CD8-positive, alpha-beta T cell (primary cell): ENCODE measurements at places on chromosomes 4 and X.
A peak's percentile ranks its signal among the peaks of the same experiment; 100 is the strongest.

GRCh38 chrX:110421500-110422455, 63.1 kb downstream of the RTL9 start:
- no peak for DNase-seq

DNA sequence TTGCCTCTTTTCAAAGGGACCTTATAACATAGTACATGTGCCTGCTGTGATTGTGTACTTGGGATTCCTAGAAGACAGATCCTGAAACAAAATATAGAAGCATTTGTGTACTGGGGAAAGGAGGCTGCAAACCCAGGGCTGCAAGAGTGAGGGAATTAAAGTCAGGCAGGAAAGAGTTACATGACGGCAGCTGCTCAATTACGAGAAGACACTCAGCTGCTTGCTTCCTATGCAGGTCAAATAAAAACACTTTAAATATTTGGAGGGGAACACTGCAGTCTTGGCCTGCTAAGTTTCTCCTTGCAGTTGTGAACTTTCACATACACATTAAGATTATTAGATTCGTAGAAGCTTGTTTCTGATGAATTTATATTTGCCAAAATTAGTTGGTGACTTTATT, 191.9 kb upstream of the CXCL13 start:
- DNase-seq = no peak

GRCh38 chrX:43589735-43590134, 66.4 kb upstream of the MAOA start:
- DNase-seq = no peak

- DNase-seq = no peak
These were observed 121.1 kb downstream of the BANK1 start for GRCh38 chr4:101911616-101912015.

- no peak for DNase-seq
These were observed 101.6 kb downstream of the RELL1 start for GRCh38 chr4:37584493-37585060.

- no peak for DNase-seq
These were observed 539.8 kb upstream of the SLIT2 start for GRCh38 chr4:19711871-19712270.

- no peak for DNase-seq
These were observed 2429.7 kb downstream of the PCDH7 start for GRCh38 chr4:33149658-33150524.

DNA sequence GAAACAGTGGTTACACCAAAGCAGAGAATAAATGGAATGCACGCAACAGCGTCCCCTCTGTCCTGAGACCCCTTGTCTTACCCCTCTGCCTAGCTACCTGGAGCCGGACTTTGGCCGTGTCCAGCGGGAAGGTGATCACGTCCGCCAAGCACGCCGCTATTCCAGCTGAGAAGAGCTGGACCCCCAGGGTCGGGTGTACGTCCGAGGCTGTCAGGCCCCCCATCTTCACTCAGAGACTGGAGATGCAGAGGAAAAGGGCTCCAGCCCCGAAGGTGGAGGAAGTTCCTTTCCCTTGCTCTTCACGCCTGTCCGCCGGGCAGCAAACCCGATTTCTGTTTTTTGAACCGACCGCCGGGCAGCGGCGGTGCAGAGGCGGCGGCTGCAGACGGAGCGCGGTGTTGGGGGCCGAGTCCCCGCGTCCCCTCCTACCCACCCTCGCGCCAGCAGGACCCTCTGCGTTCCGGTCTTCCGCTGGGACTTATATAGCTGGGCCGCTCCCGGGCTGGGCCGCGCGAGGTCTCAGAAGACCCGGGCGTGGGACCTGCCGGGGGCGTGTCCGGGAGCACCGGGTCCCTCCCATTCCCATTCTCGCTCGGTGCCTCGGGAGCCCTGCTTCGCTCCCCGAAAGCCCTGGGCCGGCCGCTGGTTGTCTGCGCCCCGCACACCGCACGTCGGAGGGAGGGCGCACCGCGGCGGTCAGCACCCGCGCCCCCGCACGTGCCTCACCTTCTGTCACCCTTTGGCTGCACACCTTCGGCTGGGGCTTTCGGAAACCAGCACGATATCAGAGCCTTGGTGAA, at the start of gene UCP1:
TSS of gene UCP1 (minus strand) at position 455 of the 800 bp plus-strand sequence. CDS start at position 223, 232 bp downstream.
- DNase-seq = no peak

DNA sequence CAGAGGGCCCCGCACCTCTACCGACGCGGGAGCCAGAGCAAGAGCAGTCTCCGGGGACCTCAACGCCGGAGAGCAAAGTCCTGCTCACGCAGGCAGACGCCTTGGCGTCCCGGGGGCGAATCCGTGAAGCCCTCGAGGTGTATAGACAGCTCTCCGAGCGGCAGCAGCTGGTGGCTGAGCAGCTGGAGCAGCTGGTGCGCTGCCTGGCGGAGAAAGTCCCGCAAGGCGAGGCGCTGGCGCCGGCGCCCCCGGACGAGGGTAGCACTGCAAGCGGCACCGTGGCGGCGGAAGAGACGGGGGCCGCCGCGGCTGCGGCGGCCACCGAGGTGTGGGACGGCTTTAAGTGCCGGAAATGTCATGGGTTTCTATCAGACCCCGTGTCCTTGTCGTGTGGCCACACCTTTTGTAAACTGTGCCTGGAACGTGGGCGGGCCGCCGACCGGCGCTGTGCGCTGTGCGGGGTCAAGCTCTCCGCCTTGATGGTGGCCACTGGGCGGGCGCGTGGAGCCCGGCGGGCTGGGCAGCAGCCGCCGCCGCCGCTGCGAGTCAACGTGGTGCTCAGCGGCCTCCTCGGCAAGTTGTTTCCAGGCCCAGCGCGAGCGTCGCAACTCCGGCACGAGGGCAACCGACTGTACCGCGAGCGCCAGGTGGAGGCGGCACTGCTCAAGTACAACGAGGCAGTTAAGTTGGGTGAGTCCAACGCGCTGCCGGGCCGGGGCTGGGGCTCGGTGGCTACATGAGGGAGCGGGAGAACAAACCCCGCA, 672 bp downstream of the LONRF3 start:
- DNase-seq = peak; percentile 75

- no peak for DNase-seq
These were observed 312.2 kb upstream of the DIAPH2 start for GRCh38 chrX:96372313-96373046.

DNA sequence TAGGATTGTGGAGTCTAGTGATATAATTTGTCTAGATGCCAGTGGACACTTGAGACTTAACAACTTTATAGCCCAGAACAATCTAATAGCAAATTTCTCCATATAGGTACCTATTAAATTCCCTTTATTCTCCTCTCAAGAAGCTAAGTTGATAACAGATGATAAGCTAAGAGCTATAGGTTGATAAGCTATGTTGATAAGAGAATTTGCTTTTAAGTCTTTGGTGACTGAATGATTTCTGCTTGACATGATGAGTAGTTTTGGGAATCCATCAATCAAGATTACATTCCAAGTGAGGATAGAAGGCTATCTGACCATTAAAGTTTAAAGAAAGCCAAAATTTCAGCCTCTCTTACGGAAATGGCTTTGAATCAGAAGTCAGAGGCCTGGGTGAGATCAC, 131.6 kb downstream of the EMCN start:
- DNase-seq = no peak

DNA sequence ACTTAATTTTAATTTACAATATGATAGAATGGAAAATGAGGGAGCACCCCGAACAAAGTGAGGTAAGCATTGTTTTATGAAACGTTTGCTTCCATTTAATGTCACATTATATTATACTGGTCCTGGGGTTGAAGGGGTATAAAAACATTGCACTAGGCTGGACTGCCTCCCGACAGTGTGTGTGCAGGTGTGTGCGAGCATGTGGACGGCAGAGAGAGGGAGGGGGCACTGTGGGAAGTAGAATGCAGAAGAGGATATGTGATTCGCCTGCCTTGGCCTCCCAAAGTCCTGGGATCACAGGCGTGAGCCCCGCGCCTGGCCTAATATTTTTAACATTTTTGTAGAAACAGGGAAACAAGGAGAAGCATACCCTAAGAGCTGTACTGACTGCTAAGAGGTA, 36.0 kb downstream of the IRF2 start:
- DNase-seq = no peak

GRCh38 chr4:77204621-77205020, 47.6 kb downstream of the CCNG2 start:
- no peak for DNase-seq

GRCh38 chrX:38347136-38347535, 5.3 kb upstream of the OTC start:
- DNase-seq = peak; percentile 13

DNA sequence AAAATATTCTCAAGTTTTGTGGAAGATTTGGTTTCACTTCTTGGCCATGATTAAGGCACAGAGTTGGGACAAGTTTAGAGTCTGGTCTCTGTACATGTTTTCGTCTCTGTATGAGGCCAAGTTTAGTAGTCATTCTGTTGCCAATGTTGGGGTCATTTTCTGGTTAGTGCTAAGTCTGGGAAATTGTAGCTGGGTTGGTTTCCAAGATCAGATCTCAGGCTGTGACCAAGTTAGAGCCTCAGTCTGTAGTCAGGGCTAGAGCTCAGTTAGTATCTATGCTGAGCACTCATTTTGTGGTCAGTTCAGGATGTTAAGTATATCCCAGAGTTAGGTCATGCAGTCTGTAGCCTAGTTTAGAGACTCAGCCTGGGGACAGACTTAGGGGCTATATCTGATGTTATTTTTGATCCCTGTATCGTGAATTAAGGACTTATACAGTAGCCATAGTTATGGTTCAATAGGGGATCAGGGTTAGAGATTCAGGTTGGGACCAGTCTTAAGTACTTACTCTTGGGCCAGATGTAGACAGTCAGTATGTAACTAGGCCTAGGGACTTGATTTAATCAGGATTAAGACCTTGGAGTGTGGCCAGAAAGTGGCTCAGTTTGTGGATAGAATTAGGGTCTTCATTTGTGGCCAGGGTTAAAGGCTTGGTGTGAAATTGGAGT, 6.6 kb upstream of the ENOX2 start:
- DNase-seq = no peak

GRCh38 chr4:53128706-53129357, 237.0 kb downstream of the SCFD2 start:
- no peak for DNase-seq

DNA sequence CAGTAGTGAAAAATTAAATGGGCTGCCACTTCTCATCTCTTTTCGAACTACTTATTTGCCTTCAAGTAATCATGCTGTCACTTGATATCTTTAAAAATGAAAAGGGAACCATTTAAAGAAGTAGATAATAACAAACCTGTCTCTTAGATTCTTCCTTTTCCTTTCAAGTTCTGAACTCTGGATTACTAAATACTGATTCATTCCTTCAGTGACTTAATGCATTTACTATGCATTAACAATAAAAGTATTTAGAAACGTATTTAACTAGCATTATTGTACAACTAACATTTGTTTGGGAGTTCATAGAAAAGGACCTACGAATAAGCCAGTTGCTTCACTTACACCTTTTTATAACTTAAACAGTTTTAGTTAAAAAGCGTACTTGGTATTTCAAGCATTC, 61.1 kb upstream of the RAB33B start:
- no peak for DNase-seq

- peak; percentile 26 for DNase-seq
These were observed 17.5 kb downstream of the MAGEA9 start for GRCh38 chrX:149799095-149799714.

DNA sequence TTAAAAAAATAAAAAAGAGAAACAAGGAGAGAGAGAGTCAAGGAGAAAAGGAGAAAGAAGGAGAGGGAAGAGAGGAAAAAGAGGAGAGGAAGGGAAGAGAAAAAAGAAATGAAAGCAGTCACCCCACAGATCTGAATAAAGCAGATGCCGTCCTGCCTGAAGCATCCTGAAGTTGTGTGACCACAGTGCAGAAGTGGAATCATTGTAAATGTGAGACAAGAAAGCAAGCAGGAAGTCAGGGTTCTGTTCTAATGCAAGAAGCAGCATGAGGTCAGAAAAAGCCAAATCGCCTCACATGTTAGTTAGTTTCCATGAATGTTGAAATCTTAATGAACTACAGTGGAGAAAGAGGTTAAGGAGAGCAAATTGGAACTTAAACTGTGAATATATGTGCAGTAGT, 692.5 kb downstream of the CENPC start:
- no peak for DNase-seq

DNA sequence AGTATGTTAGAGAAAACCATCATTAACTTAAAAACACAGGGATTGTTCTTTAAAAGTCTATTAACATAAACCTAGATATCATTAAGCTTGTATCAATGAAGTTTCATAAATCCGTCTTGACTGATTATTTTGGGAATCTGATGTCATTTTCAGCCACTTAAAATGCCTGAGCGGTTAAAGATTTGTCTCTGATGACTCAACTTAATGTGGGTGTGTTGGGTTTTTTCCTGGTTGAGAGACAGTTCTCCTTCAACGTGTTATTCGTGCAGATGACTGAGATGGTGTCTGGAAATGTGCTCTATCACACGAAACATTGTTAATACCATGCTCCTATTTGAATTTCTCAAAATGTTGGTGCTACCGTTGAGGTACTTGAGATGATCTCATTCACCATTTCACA, 227.3 kb upstream of the TENM3 start:
- DNase-seq = no peak

- DNase-seq = no peak
These were observed 166.9 kb downstream of the ASMT start for GRCh38 chrX:1781766-1782165.

GRCh38 chrX:12007881-12008280, 130.4 kb upstream of the FRMPD4 start:
- DNase-seq = no peak
